ENCODE measurements at places on chromosomes 12 and 14. TPM values are rescaled to one million over a fixed set of nuclear protein-coding genes. Genes with fewer than 3 reads are reported as not detected.
A peak's percentile ranks its signal among the peaks of the same experiment; 100 is the strongest.

The DEGS2 gene
- not detected for total RNA-seq

The PTHLH gene
- 0.35 TPM for total RNA-seq

The AKT1 gene
- total RNA-seq: 202 TPM

The GPR65 gene
- total RNA-seq: 21.1 TPM

The TMEM63C gene
- total RNA-seq: 0.50 TPM

- no peak for DNase-seq
- no peak overlapping the region for H3K4me3 ChIP-seq
- H3K27me3 ChIP-seq: no peaks in the 10 kb centered on the region
These were observed 59.9 kb downstream of the TTLL5 start for GRCh38 chr14:75720842-75721498.

GRCh38 chr14:26067786-26068459 is 529.9 kb downstream of the NOVA1 start:
- no peak for DNase-seq
- H3K27me3 ChIP-seq: no peaks in the 10 kb centered on the region
- H3K4me1 ChIP-seq: no peaks in the 10 kb centered on the region
- H3K4me3 ChIP-seq: no peak overlapping the region
- H3K36me3 ChIP-seq: no peaks in the 10 kb centered on the region

- no peaks in the 10 kb centered on the region for H3K36me3 ChIP-seq
- no peak overlapping the region for H3K27ac ChIP-seq
- H3K27me3 ChIP-seq: peaks cover 21% of the 10 kb centered on the region
- no peaks in the 10 kb centered on the region for H3K4me1 ChIP-seq
These were observed 154.3 kb downstream of the TSPAN9 start for GRCh38 chr12:3231399-3231876.

DNA sequence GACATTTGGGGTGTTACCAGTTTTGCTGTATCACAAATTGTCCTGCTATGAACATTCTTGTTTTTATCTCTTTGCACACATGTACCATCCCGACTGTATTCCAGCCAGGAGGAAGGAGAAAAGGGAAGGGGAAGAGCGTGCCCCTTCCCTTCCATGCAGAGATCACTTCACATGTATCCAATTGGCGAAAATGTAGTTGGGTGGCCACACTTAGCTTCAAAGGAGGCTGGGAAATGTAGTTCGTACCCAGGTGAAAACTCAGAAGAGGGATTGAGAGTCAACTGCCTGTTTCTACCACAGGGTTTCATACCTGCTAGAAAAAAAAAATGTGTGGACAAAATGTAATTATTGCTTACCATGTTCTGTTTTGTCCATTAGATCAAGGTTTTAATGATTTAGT is 189.1 kb upstream of the PELI2 start:
- DNase-seq: no peak
- H3K36me3 ChIP-seq: no peaks in the 10 kb centered on the region

GRCh38 chr14:49957089-49957852 is 64.4 kb downstream of the ARF6 start:
- peaks cover 7% of the 10 kb centered on the region for H3K36me3 ChIP-seq
- H3K27me3 ChIP-seq: no peaks in the 10 kb centered on the region
- no peak overlapping the region for H3K4me3 ChIP-seq

GRCh38 chr14:99128185-99128584 is 143.8 kb downstream of the BCL11B start:
- DNase-seq: no peak
- no peak overlapping the region for H3K27ac ChIP-seq
- peaks cover 10% of the 10 kb centered on the region for H3K4me1 ChIP-seq
- H3K27me3 ChIP-seq: no peaks in the 10 kb centered on the region
- H3K4me3 ChIP-seq: no peak overlapping the region
- H3K36me3 ChIP-seq: no peaks in the 10 kb centered on the region

DNA sequence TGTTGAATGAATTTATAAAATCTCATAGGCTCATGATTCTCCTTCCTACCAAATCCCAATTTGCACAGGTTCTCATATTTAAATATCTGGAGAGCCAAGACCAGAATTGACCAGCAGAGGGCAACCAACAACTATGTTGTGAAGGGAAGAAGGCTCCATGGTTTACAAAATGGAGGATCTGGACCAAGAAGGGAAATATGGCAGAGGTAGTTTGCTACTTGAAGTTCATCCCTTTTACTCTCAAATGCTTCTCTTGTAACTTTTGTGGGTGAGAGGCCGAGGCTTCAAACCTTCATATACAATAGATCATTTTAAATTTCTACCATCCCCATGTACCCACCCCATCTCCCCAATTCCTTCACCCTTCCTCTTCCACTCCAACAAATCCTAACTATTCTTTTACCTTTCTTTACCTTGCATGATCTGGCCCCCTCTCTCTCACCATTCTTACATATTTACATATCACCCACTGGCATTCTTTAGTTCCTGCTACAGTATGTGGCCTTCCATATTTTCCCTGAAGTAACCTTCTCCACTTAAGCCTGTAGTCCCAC is 3.8 kb upstream of the SMARCC2 start:
- peak overlapping the region; percentile 67 for H3K27ac ChIP-seq
- H3K27me3 ChIP-seq: no peaks in the 10 kb centered on the region
- DNase-seq: peak; percentile 89

GRCh38 chr12:68501226-68501625 is 109.5 kb upstream of the RAP1B start:
- no peak for DNase-seq
- H3K4me3 ChIP-seq: no peak overlapping the region
- H3K27ac ChIP-seq: no peak overlapping the region
- H3K36me3 ChIP-seq: peaks cover 7% of the 10 kb centered on the region
- H3K27me3 ChIP-seq: no peaks in the 10 kb centered on the region

DNA sequence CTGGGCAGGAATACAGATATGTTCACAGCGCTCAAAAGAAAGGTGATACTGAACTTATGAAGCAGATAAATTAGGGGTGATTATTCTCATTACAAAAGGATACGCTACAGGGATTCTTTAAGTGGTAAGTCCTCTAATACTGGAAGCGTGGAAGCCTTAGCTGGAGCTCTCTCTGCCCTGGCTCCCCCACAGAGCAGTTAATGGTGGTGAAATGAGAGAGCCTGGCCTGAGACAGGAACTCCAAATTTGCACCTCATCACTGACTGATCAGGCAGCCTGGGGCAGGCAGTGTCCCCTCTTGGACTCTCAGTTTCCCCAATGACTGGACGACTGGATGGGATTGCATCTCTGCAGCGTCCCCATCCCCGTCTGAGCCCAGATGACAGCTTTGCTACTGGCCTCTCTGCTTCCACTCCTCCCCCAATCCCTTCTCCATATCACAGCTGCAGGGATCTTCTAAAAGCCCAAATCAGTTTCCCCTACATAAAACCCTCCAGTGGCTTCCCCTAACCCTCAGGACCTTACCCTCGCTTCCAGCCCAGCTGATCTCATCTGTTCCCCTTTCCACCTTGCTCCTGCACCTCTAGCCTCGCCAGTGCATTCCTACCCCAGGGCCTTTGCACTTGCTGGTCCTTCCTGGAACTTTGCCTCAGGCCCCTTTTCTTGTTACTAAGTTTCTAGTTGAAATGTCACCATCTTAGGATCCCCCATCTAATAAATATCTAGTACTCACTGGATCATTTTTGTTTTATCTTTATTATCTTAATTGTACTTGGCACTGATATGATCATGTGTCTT is 171.7 kb upstream of the LHX5 start:
- no peaks in the 10 kb centered on the region for H3K36me3 ChIP-seq
- H3K27ac ChIP-seq: no peak overlapping the region
- DNase-seq: no peak
- H3K4me1 ChIP-seq: no peaks in the 10 kb centered on the region

GRCh38 chr12:53674977-53675700 is 744 bp downstream of the ATP5MC2 start:
- H3K4me1 ChIP-seq: peaks cover 40% of the 10 kb centered on the region
- peak overlapping the region; percentile 90 for H3K27ac ChIP-seq
- peak overlapping the region; percentile 87 for H3K4me3 ChIP-seq
- no peak for DNase-seq

GRCh38 chr14:83291714-83292113 is 1758.1 kb upstream of the SEL1L start:
- no peak overlapping the region for H3K4me3 ChIP-seq
- H3K36me3 ChIP-seq: no peaks in the 10 kb centered on the region
- no peak for DNase-seq

DNA sequence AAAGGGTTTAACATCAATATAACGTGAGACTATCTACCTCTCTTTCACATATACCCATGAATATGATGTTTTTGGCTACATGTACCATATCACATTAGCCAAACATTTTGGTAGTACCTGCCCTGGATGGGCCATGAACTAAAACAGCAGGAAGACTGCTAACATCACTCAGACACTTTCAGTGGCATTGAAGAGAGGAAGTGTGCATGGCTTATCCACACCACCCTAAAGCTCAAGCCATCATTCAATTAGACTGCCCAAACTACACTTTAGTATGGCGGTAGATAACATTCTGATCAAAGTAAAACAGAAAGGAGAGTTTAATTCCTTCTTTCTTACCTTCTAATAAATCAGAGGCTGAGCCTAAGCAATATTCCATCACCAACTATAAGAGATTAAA is 103.0 kb downstream of the PEBP1 start:
- no peaks in the 10 kb centered on the region for H3K27me3 ChIP-seq
- no peak for DNase-seq
- H3K4me3 ChIP-seq: no peak overlapping the region
- H3K36me3 ChIP-seq: peaks cover 33% of the 10 kb centered on the region
- no peak overlapping the region for H3K27ac ChIP-seq
- H3K4me1 ChIP-seq: peaks cover 17% of the 10 kb centered on the region

DNA sequence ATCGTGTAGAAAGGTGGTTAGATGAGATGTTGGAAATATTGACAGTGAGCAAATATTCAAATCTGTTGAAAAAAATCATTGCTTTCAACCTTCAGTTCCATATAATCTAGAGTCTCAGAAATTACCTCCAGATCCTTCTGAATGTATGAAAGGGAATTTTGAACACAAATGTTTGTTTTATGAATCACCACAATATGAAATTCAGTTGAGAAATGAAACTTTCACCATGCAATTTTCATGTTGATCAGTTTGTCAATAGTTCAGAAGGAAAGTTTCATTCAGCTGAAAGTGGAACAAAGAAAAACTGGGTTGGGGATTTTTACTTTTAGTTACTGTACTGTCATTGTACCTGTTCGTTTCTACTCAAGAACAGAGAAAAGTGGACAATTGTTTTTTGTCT is 953.6 kb downstream of the SLC6A15 start:
- no peak overlapping the region for H3K27ac ChIP-seq
- DNase-seq: no peak
- H3K27me3 ChIP-seq: no peaks in the 10 kb centered on the region
- H3K4me1 ChIP-seq: no peaks in the 10 kb centered on the region

GRCh38 chr14:51185754-51186153 is 54.3 kb upstream of the TMX1 start:
- no peaks in the 10 kb centered on the region for H3K4me1 ChIP-seq
- H3K4me3 ChIP-seq: no peak overlapping the region
- H3K27me3 ChIP-seq: peaks cover 3% of the 10 kb centered on the region
- no peaks in the 10 kb centered on the region for H3K36me3 ChIP-seq
- no peak overlapping the region for H3K27ac ChIP-seq

DNA sequence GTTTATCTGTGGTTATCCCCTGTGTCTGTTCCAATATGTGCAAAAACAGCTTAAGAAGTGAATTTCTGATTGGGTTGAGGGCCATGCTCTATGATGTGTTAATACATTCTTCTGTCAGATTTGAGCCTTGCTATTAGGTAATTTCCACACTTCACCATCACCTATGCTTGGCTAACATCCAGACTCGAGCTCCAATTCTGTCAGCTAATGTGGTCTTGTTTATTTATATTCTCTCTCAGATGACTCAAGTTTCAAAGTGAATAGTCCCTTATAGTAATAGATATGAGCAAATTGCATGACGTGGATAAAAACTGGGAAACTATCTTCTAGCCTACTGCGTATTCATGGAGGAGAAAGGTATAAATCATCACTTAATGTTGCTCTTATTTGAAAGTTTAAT is 451.3 kb downstream of the SNAPC1 start:
- no peak overlapping the region for H3K27ac ChIP-seq
- H3K4me1 ChIP-seq: no peaks in the 10 kb centered on the region
- H3K36me3 ChIP-seq: no peaks in the 10 kb centered on the region
- no peak for DNase-seq
- H3K27me3 ChIP-seq: no peaks in the 10 kb centered on the region

- no peak overlapping the region for H3K27ac ChIP-seq
- no peak overlapping the region for H3K4me3 ChIP-seq
- no peaks in the 10 kb centered on the region for H3K27me3 ChIP-seq
- DNase-seq: no peak
These were observed 214.7 kb downstream of the PDZRN4 start for GRCh38 chr12:41402801-41403200.

DNA sequence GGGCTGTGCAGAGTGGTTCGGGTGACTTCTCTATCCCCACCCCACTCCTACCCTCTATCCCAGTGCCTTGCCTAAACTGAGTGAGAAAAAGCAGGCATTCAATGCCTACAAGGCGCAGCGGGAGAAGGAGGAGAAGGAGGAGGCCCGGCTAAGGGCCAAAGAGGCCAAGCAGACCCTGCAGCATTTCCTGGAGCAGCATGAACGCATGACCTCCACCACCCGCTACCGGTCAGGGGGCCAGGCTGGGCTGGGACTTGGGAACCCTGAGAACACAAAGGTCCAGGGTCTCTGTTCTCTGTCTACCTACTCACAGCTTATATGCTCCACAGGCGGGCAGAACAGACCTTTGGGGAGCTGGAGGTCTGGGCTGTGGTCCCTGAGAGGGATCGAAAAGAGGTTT is 11.7 kb downstream of the PRPF40B start:
- no peaks in the 10 kb centered on the region for H3K36me3 ChIP-seq
- no peaks in the 10 kb centered on the region for H3K27me3 ChIP-seq
- no peak overlapping the region for H3K4me3 ChIP-seq
- no peak overlapping the region for H3K27ac ChIP-seq

DNA sequence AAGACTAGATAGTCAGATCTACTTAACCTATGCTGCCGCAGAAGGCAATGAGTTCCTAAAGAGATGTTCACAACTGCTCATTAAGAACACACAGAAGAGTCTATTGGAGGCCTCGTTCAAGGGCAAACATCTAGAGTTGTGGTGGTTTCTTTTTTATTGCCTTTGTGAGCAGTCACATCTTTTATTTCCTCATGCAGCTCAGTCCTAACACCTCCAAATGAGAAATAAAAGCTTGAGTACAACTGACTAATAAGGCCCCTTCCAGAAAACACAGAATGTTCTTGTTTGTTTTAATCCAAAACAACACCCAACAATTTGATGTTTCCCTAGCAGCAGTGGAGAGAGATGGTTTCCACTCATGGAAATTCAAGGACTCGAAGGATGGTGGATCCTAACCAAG is 123.5 kb upstream of the NOS1 start:
- no peak for DNase-seq
- H3K4me3 ChIP-seq: no peak overlapping the region
- no peak overlapping the region for H3K27ac ChIP-seq
- H3K4me1 ChIP-seq: no peaks in the 10 kb centered on the region
- H3K27me3 ChIP-seq: no peaks in the 10 kb centered on the region

DNA sequence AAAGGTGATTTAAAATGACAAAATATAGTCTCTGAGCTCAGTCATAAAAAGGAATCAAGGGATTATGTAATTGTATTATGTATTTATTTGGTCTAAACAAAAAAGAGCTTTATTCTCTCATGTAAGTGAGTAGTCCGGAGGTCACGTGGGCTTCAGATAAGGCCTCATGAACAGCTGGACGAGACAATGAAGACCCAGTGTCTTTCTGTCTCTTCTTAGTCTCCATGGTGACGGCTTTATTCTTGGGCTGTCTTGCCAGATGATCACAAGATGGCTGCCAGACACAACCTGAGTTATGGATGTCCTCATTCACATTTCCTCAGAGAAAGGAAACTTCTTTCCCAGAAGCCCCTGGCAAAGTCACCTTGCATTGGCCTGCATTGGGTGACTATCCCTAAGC is 98.6 kb downstream of the ARF6 start:
- H3K36me3 ChIP-seq: peaks cover 3% of the 10 kb centered on the region
- H3K4me1 ChIP-seq: peaks cover 56% of the 10 kb centered on the region
- no peak for DNase-seq
- no peak overlapping the region for H3K4me3 ChIP-seq

All from activated CD8-positive, alpha-beta memory T cell treated with anti-CD3 and anti-CD28 coated beads, Interleukin-2, amount 10 ng/mL, durations not matched to agents 7 days and 5 days (primary cell).